Myocyte (in vitro differentiated cells): ENCODE measurements at places on chromosomes 5 and 9. TPM values are rescaled to one million over a fixed set of nuclear protein-coding genes. Genes with fewer than 3 reads are reported as not detected.

The TCF7 gene
- 0.27 and 1.2 TPM in 2 replicates for total RNA-seq

The BTNL3 gene
- 0.21 TPM in 1 of 2 replicates, not detected in the other for total RNA-seq

The CYLC2 gene
- total RNA-seq, result not detected in 2 replicates

The NDOR1 gene
- 6.1 and 10.5 TPM in 2 replicates for total RNA-seq

The SLC36A3 gene
- total RNA-seq, result not detected in 2 replicates

GRCh38 chr9:84379740-84380139 lies 39.2 kb upstream of the SLC28A3 start:
- no peak for DNase-seq

DNA sequence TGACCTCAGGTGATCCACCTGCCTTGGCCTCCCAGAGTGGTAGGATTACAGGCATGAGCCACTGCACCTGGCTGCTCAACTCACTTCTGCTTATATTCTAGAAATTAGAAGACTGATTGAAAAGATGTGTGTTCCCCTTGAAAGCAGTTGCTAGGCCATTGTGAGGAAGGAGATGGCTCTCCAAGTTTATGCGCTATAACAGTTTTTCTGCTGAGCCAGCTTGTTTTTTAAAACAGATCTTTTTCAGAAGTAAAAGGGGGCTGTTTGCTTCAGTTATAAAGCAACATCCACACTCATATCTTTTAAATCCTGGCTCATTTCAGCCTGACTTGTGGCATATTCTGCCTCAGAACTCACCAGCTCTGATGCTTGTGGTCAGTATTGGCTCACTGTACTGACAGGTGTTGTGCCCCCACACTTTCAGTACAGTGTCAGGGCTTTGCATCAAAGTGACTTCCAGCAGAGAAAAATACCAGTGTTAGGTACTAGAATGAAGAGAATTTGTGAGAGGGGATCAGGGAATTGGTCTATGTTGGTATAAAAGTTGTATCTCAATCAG lies 49.4 kb downstream of the NUP214 start:
- DNase-seq, result peak; percentile 55

- peak; percentile 89 for DNase-seq
Measured at GRCh38 chr5:132677191-132677590, 3.4 kb downstream of the IL4 start.

DNA sequence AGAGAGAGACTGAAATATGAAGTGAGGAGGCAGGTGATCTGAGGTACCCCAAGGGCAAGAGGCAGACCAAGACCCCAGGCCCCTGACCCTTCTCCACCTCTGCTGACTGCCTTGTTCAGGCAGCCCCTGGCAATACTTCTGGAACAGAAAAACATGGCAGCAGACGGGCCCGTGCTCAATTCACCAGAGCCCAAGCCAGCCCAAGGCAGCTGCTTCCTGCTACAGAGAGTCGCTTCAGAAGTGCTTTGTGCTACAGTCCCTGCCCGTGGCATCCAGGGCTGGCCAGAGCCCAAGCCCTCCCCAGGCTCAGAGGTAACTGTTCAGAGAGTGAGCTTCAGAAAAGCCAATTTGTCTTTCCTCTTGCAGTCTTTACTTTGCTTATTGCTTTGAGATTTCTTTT lies 151.4 kb upstream of the FSTL4 start:
- DNase-seq, result no peak

GRCh38 chr5:151288180-151288579 lies 15.4 kb downstream of the SLC36A3 start:
- no peak for DNase-seq

GRCh38 chr9:79489261-79490000 lies 82.3 kb upstream of the TLE4 start:
- DNase-seq, result peak; percentile 65

GRCh38 chr9:136441681-136442245 lies 2.1 kb upstream of the INPP5E start:
- DNase-seq, result no peak

GRCh38 chr9:132639322-132639721 lies 30.5 kb downstream of the DDX31 start:
- no peak for DNase-seq

DNA sequence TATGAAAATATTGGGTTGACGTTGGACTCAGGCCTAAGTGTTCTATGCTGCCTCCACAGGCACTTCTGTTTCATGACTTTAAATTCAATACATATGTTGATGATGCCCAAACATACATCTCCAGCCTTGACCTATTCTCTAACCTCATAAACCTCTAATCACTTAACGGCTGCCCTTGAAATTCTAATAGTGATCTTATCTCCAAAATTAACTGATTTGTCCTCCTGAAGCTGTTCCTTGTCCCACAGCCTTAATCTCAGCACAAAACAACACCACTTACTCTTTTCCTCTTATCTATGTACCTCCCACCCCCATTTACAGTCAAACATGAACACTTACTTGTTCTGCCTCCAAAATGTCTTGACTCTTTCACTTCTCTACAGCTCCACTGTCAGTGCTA lies 43.3 kb downstream of the FGF10 start:
- no peak for DNase-seq

- DNase-seq, result no peak
Measured at GRCh38 chr9:86408121-86408520, 53.9 kb upstream of the TUT7 start.

DNA sequence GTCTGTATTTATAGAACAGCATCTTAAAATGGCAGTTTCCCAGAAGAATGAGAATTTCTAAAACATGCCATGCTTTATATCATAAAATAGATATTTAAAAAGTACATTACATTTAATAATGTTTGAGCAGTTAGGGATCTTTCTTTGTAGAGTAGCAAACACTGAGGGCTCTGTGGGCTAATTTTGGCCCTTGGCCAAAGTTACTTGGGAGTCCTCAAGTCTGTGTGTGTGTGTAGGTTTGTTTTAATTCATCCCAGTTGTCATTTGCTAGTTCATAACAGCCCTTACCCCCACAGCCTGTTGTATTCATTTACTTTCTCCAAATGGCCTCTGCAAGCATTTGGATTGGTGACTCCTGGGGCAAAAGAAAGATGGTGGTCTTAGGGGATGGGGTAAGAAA lies 576.4 kb upstream of the SGCD start:
- no peak for DNase-seq

GRCh38 chr5:76145945-76146344 lies 62.8 kb downstream of the SV2C start:
- DNase-seq, result no peak
